ENCODE measurements at places on chromosomes 1 and 21.

- peak; percentile 63 for DNase-seq
Observed at GRCh38 chr1:203537806-203538464, 44.0 kb downstream of the OPTC start.

- peak; percentile 67 for DNase-seq
Observed at GRCh38 chr21:26964170-26964778, 2.6 kb downstream of the ADAMTS5 start.

DNA sequence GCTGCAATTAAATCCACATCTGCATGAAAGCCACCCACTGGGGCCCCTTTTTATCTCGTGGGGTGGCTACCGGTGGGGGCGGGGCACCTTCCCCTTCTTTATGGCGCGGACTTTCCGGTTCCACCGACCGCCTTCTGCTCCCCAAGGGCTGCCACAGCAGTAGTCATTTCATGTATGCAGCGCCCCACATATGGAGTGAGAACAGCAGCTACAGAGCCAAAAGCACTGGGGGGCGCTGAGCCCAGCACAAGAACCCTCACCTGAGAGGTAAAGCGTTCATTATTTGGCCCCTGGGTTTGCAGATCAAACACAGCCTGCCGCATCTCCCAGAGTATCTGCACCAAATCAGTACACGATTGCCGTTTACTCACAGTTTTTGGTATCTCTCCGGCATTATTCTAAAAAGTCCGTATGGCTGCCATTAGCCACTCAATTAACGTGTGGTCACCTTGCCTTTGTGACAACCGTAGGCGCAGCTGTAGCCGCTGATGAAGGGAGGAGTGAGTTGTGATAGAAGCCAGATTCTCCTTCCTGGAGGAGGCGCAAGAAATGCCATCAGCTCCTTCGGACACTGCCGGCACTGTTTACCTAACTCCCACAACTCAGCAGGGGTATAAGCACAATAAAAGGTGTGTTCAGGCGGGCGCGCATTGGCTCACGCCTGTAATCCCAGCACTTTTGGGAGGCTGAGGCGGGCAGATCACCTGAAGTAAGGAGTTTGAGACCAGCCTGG is 30.4 kb upstream of the CR2 start:
- DNase-seq: no peak

DNA sequence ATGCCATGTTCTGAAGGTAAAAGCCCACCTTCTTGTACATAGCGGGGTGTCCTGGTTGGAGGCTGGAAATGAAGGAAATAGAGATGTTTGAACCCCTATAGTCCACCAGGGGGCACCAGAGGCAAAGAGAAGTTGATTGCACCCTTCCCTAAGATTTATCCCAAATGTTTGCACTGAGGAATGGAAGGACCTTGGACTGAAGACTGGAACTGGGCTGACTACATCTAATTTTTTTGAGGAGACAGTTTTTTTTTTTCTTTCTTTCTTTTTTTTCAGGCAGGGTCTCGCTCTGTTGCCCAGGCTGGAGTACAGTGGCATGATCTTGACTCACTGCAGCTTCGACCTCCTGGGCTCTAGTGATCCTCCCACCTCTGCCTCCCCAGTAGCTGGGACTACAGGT is 55.3 kb upstream of the EIF4G3 start:
- peak; percentile 54 for DNase-seq

GRCh38 chr1:228142155-228142691 is 2.1 kb downstream of the GUK1 start:
- DNase-seq: no peak

GRCh38 chr21:44425307-44425894 is 29.9 kb upstream of the LRRC3 start:
- no peak for DNase-seq

- peak; percentile 17 for DNase-seq
Observed at GRCh38 chr21:42818328-42818749, 61.0 kb downstream of the WDR4 start.

- DNase-seq: no peak
Observed at GRCh38 chr1:30047576-30047975, 675.8 kb downstream of the MATN1 start.

GRCh38 chr1:96309783-96310182 is 411.8 kb upstream of the PTBP2 start:
- peak; percentile 72 for DNase-seq

GRCh38 chr1:204418174-204419063 is 6.8 kb upstream of the PPP1R15B start:
- peak; percentile 70 for DNase-seq

DNA sequence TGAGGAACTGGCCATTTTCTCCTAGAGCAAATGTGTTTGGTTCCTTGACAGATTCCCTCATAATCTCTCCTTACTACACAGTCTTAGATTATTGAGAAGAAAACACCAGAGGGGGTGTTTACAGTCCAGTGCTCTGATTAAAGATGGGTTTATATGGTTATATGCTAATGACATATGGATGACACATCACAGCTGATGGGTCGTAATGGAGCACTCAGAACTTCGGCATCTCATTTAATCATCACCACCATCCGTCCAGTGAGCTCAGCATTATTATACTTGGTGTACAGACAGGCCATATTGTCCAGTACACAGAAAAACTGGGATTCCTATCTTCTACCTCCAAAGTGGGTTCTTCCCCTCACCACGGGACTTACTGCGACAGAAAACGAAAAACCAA is 22.3 kb upstream of the NR5A2 start:
- DNase-seq: peak; percentile 57

- DNase-seq: no peak
Observed at GRCh38 chr1:94741510-94741909, 78.6 kb upstream of the SLC44A3 start.

GRCh38 chr1:156160743-156161171 is 7.4 kb downstream of the SEMA4A start:
- DNase-seq: peak; percentile 82

DNA sequence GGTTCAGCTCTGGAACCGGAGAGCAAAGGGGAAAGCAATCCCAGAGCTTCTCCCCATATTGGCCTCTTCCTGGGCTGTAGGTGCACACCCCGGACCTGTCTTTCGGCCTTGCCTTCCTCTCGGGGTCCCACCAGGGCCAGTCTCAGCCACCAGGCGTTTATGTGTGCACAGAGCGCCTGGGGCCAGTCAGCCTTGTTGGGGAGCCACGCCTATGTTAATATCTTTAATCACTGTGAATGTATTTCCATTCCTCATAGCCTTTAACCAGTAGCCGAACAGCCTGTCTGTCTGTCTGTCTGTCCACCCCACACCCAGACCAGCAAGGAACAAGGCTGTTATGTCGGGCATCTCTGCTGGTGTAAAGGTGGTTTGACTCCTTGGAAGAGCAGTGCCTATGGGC is 18.8 kb downstream of the KCNC4 start:
- DNase-seq: no peak

- DNase-seq: no peak
Observed at GRCh38 chr1:93435443-93435842, 12.5 kb upstream of the FNBP1L start.

DNA sequence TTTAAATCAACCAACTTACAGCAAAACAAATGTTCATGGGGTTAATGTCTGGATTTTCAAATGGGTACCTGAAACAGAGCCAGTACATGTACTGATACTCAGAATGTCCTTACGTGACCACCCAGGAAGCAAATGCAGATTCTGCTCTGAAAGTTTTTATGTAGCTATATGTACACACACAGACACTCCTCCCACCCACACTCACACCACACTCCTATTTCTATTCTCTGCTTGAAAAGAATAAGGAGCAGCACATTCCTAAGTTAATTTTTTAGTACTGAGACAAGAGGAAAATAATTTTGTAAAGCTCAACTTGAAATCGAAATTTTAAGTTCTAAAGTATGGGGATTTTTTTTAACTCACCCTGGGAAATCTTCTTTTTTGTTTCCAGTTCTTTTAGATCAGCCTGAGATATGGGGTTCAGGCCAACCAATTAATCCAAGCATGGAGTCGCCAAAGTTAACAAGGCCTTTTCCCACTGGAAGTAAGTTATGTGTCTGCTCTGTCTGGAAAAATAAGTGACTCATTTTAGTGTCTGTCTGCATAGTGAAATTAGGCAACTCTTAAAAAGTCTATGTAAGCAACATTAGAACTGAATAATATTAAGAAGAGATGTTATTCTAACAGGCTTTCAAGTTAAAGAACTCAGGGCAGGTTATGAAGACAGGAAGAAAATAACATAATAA is 75.5 kb upstream of the DYNLT5 start:
- peak; percentile 93 for DNase-seq

- no peak for DNase-seq
Observed at GRCh38 chr1:107835151-107835670, 129.8 kb downstream of the VAV3 start.

DNA sequence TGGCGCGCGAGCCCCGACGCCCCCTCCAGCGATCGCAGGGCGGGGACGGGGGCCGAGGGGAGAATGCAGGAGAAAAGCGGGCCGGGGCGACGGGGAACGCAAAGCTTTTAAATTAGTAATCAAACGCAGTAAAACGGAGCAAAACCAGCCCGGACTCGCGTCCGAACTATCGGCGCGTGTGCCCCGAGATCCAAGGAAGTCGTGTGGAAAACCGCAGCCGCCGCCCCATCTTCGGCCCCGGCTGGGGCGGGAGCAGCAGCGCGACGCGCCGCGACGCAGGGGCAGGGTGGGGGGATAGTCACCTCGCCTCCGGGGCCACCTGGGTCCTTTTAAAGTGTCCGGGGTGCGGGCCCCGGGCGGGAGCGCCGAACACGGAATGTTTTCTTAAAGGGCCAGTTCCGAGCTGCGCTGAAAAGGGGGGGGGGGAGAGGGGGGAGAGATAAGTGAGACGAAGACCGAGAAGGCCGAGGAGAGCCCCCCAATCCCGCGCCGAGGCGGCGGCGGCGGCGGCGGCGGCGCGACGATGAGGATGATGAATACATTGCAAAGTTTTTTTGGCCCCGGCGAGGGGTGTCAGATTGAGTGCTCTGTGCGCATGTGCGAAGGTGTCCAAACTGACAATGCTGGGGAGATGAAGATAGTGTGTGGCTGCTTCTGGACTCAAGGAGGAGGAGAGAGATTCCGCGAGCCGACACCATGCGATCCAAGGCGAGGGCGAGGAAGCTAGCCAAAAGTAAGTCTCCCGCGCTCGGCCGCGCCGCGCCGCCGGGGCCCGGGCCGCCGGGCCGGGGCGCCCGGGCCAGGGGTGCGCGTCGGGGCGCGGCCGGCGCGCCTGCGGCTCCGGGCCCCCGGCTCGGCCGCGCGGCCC is at the start of gene PRDM16:
Gene PRDM16 (plus strand): TSS at position 640 of the 868 bp plus-strand sequence. CDS start 57 bp downstream, at position 697.
- peak; percentile 67 for DNase-seq

- DNase-seq: peak; percentile 86
Observed at GRCh38 chr1:185816460-185816859, 82.3 kb downstream of the HMCN1 start.

DNA sequence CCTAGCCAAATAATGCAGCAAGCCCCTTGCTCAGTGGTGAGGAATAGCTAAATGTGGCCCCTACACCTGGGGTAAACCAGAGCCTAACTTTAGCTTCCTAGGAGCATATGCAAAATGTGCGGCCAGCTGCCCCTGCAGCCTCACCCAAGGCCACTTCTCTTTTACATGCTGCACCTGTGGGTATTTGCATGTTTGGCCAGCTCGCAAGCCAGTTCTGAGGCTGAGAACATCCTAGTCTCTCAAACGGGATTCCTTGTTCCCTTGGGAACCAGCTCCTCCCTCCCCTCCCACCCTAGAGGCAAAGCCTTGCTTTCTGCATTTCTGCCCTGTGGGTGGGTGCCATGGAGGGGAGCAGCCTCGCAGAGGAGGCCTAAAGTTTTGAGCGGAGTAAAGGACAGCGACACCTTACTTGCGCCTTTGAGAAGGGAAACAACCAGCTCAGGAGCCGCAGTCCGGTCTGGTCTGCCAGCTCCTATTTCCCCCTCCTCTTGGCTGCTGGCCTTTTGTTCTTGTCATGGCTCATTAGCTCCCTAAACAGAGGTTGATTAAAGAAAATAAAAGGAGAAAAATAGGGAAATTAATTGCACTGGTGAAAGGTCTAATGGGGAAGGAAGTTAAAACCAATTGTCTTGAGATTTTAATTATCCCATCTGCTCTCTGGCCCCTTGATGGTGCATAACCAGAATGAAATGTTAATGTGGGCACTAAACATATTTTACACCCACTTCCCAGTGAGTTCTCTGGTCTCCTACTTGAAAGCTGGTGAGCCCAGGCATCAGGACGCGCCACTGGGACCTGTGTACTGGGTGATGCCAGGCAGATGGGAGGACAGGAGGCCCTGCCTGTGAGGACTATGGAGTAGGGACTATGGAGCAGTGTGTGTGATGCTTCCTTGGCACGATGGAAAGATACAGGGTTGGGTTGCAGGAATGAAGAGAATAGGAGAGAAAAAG is 68.7 kb downstream of the TEX35 start:
- DNase-seq: no peak

GRCh38 chr21:28871388-28872010 is 121.2 kb downstream of the LTN1 start:
- DNase-seq: peak; percentile 31

DNA sequence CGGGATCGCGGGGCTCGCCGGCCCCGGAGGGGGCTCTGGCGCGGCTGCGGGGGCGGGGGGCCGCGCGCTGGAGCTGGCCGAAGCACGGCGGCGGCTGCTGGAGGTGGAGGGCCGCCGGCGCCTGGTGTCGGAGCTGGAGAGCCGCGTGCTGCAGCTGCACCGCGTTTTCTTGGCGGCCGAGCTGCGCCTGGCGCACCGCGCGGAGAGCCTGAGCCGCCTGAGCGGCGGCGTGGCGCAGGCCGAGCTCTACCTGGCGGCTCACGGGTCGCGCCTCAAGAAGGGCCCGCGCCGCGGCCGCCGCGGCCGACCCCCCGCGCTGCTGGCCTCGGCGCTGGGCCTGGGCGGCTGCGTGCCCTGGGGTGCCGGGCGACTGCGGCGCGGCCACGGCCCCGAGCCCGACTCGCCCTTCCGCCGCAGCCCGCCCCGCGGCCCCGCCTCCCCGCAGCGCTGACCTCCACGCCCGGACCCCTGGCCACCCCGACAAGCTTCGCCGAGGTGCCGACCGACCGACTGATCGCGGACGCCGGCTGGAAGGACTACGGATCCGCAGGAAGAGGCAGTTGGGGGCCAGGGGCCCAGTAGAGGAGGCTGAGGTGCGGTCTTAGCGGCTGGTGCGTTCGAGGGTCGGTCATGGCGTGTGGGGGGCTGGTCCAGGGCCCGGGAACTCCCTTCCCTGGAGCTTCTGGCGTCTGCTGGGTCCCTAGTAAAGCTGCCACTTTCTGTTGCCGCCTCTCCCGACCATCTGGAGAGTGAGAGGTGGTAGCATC is 711 bp downstream of the TRNP1 start:
- no peak for DNase-seq

DNA sequence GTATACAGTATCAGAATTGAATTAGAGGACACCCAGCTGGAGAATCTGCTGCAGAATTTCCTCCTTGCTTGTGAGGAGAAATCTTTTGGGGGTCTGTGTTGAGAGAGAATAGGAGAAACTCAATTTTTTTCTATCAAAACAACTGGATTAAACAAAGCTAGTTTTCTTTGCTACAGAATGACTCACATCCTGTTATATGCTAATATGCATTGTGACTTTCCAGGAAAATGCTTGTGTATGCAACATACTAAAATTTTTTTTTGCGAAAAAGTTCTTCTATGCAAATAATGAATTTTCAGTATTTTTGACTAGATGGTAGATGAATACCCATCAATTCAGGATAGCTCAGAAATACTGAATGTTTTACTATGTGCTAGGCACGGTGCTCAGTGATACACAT is 2.2 kb downstream of the VAMP4 start:
- DNase-seq: peak; percentile 29
